ENCODE measurements at places on chromosomes 5 and 9. TPM values are rescaled to one million over a fixed set of nuclear protein-coding genes. Genes with fewer than 3 reads are reported as not detected.

The IL3 gene
- not detected for total RNA-seq

The CLIC3 gene
- total RNA-seq: 1.7 TPM

The LHX3 gene
- total RNA-seq: not detected

The TNPO1 gene
- 67.7 TPM for total RNA-seq

The RHOBTB3 gene
- 90.0 TPM for total RNA-seq

The PCDHGA6 gene
- 5.7 TPM for total RNA-seq

The FBP2 gene
- not detected for total RNA-seq

GRCh38 chr5:16304846-16305245, 125.3 kb upstream of the MARCHF11 start:
- DNase-seq: no peak

DNA sequence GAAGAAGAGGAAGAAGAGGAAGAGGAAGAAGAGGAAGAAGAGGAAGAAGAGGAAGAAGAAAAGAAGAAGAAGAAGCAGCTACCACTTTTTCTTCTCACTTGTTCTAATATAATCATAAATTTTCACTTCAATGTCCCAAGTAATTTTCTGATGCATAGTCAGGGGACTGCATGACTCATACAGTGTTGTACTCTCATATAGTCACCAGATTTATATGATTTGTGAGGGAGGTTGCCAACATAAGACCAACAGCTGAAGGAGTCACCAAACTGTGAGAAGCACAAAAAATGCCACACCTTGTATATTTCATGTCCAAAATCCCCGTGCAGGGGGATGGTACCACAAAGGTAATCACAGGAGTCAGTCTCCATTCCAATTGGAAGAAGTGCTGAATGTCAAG, 32.7 kb upstream of the DMRTA1 start:
- no peak for DNase-seq

- DNase-seq: no peak
Measured at GRCh38 chr9:71048280-71048679, 73.1 kb downstream of the TRPM3 start.

- no peak for DNase-seq
Measured at GRCh38 chr9:85940275-85940831, 593 bp upstream of the NAA35 start.

DNA sequence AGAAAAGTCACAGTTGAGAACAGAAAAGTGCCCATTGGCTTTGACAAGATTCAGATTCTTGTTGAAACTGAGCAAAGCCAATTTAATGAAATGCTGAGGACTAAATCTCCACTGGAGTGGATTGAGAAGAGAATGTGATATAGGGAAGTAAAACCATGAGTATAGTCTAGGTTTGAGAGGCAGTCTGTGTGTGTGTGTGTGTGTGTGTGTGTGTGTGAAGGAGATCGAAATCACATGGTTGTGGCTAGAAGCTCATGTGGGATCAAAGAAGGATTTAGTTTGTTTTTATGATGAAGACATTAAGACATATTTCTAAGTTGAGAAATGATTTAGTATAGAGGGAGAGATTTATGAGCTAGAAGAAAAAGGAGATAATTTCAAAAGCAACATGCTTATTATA, 275.7 kb upstream of the DAB2 start:
- no peak for DNase-seq

GRCh38 chr5:78985116-78985724, at the start of gene ARSB:
Gene ARSB, minus strand, starts transcription at chr5:78985310. Its CDS starts 62 bp downstream, at chr5:78985248.
- DNase-seq: peak; percentile 75

DNA sequence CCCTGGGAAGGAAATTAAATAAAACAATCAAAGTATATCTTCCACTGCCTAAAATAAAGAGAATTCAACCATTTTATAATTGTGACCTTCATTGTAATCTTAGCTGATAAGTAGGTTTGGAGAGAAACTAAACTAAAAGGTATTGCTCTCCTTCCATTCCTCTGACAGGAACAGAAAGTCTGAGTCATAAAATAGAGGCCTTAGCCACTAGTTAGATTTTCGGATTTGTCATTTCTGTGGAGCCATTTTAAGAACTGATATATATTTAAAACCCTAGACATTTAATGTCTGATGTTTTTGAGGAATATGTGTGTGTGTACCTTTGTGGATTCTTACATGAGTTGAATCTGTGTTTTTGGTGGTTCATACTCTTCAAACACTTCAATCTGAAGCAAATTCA, 11.8 kb upstream of the TMC1 start:
- no peak for DNase-seq

DNA sequence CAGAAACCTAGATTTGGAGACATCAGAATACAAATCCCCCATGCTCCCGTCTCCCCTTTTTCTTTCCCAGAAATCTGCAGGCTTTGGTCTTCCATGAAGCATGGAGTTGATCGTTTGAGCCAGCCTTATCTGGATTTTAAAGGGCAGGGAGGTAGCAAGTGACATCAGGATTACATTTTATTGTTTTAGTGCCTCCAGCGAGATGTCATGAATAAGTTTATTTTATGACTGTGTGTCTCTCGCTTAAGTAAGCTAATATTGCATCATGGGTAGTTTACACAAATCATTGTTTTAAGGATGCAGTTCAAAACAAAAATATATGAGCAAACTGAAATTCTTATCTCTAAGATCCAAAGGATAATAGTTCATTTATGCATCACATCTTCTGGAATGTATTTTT, 50.7 kb upstream of the TNFSF8 start:
- no peak for DNase-seq

GRCh38 chr9:124784509-124784908, 7.6 kb downstream of the OLFML2A start:
- no peak for DNase-seq

DNA sequence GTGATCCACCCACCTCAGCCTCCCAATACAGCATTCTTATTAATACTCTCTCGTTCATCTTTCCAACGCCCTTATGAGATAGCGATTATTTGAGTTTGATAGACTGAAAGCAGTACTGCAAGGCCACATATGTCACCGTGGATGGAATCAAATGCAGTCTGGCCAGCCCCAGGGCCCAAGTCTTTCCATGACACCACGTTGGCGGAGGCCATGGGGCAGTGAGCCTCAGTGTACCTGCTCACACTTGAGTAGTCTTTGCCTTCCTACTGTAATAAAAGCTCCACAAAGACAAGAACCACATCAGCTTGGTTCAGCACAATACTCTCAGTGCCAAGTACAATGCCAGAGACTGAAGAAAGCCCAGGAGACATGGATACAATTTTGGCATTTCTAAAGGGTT, 88.5 kb downstream of the TTLL11 start:
- no peak for DNase-seq

GRCh38 chr5:10761933-10762775, 1.1 kb upstream of the DAP start:
- peak; percentile 45 for DNase-seq

DNA sequence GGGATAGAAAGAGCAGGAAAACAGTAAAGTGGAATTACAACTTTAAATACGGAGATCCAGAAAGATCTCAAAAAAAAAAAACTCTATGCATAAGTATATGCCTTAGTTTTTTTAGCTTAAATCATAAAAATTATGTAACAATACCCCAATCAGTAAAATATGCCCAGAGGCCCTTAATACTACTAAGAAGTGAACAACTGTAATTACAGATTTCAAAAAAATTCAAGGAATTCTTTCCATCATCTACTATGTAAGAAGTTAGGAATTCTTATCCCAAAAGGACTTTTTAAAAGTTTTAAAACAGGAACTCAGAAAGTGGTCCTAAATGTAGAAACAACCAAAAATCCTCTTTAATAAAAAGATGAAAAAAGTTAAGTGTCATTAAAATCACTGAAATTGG, 111.3 kb downstream of the SSBP2 start:
- no peak for DNase-seq

GRCh38 chr9:16572005-16572734, 298.3 kb downstream of the BNC2 start:
- DNase-seq: no peak

- DNase-seq: peak; percentile 26
Measured at GRCh38 chr5:1021136-1021968, 12.8 kb downstream of the NKD2 start.

- no peak for DNase-seq
Measured at GRCh38 chr9:135334953-135335460, 144.6 kb upstream of the PPP1R26 start.

DNA sequence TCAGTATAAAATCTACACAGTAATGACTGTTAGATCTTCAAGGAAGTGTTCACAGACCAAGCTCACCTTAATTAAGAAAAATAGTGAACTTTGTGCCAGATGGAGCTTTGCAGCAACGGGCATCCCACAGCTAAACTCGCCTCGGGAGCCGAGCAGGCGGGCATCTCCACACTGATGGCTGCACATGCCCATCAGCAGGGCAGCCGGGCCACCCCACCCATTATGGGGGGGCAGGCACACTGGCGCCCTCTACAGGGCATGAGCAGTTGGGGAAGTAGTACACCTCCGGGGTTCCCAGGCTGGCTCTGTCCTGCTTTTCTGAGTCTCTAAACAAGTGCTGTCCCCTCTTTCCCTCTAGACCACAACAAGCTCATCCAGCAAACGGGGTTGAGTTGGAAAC, 21.6 kb downstream of the ANKS6 start:
- DNase-seq: no peak

DNA sequence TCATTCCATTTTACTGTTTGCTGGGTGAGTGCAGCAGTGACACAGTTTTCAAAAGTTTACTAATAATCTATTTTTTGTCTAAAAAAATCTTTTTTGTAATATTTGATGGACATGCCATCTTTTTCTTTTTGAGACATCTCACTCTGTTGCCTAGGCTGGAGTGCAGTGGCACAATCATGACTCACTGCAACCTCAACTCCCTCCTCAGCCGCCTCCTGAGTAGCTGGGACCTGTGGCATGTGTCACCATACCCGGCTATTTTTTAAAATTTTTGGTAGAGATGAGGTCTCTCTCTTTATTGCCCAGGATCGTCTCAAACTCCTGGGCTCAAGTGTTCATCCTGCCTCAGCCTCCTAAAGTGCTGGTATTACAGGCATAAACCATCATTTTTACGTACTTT, 86.0 kb downstream of the KDM4C start:
- DNase-seq: no peak

DNA sequence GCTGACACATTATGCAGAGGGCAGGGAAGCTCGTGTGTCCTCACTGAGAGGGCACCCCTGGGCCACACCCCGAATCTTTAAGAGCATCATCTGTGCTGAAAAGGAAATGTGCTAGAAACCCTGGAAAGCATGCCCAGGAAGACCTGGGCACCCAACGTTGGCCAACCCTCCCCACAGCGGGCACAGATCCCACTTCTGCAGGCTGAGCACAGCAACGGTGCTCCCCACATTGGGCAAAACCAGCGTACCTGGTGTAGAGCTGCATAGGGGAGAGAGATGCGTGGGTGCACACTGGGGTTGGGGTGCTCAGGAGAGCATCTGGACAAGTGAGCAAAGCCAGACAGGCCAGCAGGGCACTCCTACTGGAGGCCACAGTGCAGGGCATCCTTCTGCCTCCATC, 32.6 kb downstream of the ROR2 start:
- DNase-seq: no peak

All from left ventricle myocardium superior (tissue), 1 donor.